ENCODE measurements at places on chromosomes 11 and 22.
A peak's percentile ranks its signal among the peaks of the same experiment; 100 is the strongest.

DNA sequence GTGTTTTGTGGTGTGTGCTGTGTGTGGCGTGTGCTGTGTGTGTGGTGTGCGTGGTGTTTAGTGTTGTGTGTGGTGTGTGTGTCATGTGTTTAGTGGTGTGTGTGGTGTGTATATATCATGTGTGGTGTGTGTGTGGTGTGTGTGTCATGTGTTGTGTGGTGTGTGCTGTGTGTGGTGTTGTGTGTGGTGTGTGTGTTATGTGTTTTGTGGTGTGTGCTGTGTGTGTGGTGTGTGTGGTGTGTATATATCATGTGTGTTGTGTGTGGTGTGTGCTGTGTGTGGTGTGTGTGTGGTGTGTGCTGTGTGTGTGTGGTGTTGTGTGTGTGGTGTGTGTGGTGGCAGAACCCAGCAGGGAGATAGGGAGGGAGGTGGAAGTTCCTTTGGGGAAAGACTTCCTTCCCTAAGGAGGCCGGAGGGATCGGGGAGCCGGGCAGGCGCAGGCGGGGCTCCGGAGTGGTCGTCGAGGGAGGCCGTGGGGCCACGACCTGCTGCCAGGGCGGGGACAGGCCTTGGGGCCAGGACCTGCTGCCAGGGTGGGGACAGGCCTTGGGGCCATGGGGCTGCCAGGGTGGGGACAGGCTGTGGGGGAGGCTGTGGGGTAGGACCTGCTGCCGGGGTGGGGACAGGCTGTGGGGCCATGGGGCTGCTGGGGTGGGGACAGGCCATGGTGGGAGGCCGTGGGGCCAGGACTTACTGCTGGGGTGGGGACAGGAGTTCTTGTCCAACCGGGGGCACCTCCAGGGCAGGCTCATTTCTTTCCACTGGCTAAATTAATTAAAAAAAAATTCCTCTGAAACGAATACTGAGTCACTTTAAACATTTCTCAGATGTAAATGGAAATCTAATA lies 15.2 kb downstream of the PIM3 start:
- peak; percentile 60 for DNase-seq

GRCh38 chr11:12744826-12745502 lies 70.7 kb downstream of the TEAD1 start:
- DNase-seq, result no peak

DNA sequence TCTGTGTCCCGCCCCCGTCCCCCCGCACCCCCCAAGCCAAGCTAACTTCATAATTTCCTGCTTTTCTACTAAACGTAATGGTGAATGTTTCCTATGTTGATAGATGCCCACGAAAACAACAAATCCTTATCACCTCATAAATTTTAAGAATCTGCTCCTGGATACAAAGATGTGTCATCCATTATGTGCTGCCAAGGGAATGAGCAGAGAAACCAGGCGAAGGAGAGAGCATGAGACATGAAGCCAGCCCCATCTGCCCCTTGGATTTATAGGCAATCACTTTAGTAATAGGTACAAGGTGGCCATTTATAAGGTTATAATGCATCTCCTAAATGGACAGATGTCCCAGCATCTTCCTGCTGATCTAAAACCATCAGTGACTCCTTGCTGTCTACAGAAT lies 30.3 kb downstream of the LAYN start:
- no peak for DNase-seq

DNA sequence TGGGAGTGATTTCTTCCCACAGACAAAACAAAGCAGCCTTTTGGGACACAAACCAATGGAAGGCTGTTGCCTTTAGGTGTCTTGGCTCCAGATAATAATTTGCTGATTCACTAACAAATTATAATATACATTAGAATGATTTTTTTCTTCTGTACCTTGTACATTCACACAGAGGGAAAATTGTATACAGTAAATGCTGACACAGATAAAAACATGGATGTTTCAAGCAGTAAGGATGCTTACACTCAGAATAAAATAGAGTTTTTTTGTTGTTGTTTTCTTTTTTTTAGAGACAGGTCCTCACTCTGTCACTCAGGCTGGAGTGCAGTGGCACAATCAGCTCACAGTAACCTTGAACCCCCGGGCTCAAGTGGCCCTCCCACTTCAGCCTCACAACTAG lies 109.2 kb upstream of the TRPC6 start:
- DNase-seq, result no peak

DNA sequence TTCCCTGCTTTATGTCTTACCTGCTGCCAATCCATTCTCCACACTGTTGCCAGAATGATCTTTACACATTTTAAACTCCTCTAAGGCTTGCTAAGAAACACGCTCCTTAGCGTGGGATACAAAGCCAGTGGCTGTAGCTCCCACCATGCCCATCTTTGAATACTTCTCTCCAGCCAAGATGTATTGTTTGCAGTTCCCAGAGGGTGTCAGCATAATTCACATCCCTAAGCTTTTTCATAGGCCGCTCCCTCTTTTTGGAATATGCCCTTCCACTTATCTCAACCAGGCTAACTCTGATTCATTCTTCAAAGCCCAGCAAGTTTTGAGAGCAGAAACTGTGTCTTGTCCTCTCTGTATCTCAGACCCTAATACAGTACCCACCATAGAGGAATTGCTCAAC lies 8.1 kb upstream of the UPK2 start:
- DNase-seq, result no peak

GRCh38 chr11:59992425-59992824 lies 24.6 kb upstream of the OOSP4B start:
- no peak for DNase-seq

- no peak for DNase-seq
These were observed 54.3 kb downstream of the SPATA19 start for GRCh38 chr11:133790995-133791394.

GRCh38 chr22:38504731-38505540 lies 1.2 kb downstream of the DDX17 start:
- no peak for DNase-seq

- DNase-seq, result no peak
These were observed 12.7 kb upstream of the IL2RB start for GRCh38 chr22:37162221-37163095.

DNA sequence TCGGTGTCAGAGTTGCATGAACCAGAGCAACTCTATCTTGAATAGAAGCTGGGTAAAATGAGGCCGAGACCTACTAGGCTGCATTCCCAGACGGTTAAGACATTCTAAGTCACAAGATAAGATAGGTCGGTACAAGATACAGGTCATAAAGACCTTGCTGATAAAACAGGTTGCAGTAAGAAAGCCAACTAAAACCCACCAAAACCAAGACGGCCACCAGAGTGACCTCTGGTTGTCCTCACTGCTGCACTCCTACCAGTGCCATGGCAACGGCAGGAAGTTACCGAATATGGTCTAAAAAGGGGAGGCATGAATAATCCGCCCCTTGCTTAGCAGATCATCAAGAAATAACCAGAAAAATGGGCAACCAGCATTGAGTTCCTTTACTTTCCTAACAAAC lies 2.4 kb upstream of the KAT5 start:
- peak; percentile 27 for DNase-seq

DNA sequence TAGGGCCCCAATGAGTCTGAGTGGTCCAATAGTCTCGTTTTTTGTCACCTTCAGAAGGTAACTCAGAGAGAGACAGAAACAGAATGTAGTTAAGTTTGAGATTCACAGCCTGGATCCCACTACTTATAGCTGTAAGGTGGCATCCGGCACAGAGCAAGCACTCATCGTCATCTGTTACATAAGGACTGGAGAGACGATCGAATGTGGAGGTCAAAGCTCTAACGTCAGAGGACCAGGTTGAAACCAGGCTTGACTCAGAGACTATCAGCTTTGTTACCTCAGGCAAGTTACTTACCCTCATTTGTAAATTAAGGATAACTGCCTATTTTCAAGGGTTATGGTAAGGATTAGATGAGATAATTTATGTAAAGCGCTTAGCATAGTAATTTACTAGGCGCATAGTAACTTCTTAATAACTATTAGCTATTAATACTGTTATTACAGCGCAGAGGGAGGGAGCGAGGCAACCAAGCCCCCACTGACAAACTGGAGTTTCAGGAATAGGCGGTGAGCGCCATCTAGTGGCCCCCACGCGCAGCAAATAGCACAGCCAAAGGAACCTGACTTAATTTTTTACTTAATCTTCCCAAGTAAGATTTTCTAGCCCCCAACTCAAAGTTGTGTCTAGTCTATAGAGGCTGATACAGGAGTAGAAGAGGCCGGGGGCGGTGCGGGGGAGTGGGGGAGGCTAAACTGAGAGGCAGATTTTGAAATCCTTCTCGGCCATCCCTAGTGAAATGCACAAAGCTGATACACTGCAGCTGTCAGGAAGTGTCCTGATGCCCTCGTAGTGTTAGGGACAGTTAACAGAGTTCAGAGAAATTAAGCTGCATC lies 29.0 kb upstream of the API5 start:
- peak; percentile 55 for DNase-seq

- DNase-seq, result no peak
These were observed 106.3 kb downstream of the KCNQ1 start for GRCh38 chr11:2551131-2551530.

GRCh38 chr11:117011541-117011898 lies 86.7 kb downstream of the SIK3 start:
- DNase-seq, result no peak

DNA sequence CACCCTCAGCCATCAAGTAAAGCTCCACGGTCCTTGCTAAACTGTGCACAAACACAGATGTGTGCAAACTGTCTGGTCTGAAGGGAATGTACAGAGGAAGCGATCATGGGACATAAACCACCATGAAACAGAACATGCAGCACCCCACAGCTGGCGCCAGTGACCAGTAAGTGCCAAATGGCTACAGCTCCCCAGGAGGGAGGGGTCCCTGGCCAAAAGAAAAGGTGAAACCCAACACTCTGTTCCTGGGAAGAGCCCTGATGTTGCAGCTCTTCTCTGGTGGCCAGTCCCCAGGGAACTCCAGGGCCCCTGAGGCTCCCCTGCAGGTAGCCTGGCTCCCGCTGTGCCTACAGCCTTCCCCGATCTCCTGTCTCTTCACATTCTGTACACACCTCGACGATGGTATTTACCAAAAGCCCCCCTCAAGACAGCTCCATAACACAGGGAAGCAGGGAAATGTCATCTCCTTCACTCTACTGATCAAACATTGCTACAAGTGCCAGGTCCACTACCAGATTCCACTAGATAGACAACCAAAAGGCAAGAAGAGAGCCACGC lies 2.9 kb downstream of the DGCR6L start:
- DNase-seq, result no peak

- no peak for DNase-seq
These were observed 30.9 kb upstream of the WNT7B start for GRCh38 chr22:46007848-46008261.

GRCh38 chr22:35359380-35360065 lies 21.4 kb upstream of the HMOX1 start:
- no peak for DNase-seq

GRCh38 chr22:35538801-35539321 lies 1.8 kb upstream of the RASD2 start:
- DNase-seq, result peak; percentile 71

GRCh38 chr11:110168033-110168803 lies 75.0 kb downstream of the ZC3H12C start:
- no peak for DNase-seq

DNA sequence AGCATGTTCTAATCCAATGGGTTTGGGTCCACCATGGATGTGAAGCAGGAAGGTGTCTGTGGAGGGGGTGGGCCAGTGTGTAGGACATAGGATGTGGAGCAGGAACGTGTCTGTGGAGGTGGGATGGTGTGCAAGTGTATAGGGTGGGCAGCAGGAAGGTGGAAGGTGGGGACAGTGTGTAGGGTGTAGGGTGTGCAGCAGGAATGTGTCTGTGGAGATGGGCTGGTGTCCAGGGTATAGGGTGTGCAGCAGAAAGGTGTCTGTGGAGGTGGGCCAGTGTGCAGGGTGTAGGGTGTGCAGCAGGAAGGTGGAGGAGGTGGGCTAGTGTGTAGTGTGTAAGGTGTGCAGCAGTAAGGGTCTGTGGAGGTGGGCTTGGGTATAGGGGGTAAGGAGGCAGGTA lies 1068.0 kb downstream of the NTM start:
- no peak for DNase-seq

DNA sequence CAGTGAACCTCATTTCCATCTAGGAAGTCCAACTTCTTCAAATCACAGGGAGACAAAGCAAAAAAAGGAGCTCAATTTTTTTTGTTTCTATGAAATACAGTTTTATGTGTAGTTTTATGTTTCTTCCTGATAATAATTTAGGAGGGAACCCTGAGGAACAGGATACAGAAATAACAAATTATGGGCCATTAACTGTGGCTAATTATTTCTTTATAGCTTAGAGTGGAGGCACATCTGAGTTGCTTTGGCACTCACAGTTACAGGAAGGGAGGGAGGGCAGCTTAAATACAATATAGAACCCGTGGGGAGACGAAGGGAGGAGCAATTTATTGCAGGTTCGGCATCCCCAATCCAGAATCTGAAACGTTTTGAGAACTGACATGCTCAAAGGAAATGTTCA lies 37.1 kb upstream of the HORMAD2 start:
- DNase-seq, result no peak

DNA sequence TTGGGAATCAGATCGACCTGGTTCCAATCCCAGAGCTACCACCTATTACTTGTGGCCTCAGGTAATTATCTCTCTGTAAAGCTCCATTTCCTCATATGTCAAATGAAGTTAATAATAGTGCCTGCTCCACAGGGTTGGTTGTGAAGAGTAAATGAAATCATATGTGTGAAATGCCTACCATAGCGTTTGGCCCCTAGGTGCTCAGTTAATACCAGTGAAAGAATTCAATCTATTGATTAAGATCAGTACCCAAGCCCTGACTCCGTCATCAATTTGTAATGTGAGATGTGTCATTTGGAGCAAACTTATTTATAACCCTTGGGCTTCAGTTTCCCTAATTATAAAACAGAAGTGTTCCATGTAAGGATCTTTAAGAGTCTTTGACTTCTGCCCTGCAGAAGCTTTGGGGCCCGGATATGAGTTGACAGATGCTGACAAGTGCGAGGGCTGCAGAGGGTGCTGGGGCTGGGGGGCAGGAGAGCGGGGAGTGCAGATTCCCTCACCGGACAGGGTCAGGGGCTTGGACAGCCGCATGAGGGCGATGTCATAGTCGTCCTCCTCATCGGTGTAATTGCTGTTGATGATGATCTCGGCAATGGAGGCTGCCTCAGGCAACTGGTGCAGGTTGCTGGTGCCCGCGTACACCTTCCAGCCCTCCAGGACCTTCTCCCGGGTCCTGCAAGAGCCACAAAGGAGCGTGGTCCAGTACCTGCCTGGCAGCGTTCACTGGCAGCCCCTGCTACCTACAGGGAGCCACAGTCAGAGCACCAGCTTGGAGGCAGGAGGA lies 20.9 kb downstream of the TMPRSS13 start:
- DNase-seq, result no peak

DNA sequence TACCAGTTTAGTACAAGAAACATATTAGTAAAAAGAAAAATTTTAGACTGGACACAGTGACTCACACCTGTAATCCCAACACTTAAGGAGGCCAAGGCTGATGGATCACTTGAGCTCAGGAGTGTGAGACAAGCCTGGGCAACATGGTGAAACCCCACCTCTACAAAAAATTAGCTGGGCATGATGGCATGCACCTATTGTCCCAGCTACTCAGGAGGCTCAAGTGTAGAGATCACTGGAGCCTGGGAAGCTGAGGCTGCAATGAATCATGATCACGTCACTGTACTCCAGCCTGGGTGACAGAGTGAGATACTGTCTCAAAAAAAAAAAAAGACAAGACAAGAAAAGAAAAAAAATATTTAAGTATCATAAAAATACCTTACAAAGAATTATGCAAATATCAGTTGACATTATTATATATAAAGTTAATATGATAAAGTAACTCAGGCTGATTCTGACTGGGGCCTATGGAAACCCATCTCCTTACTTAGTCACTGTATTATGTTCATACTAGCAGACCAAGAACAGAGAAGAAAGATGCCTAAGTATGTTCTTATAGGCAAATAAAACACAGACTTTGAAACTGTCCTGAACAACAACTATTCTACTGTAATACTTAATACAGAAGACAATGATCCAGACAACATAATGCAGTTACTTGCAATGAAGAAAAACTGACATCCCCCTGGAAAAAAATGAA lies 27.3 kb downstream of the FAM168A start:
- no peak for DNase-seq
